ENCODE measurements at places on chromosomes 2 and 18.

- no peak for DNase-seq
Measured at GRCh38 chr18:64713284-64713683, 564.4 kb upstream of the LINC00305 start.

GRCh38 chr2:15363142-15363541 lies 198.0 kb downstream of the NBAS start:
- no peak for DNase-seq

DNA sequence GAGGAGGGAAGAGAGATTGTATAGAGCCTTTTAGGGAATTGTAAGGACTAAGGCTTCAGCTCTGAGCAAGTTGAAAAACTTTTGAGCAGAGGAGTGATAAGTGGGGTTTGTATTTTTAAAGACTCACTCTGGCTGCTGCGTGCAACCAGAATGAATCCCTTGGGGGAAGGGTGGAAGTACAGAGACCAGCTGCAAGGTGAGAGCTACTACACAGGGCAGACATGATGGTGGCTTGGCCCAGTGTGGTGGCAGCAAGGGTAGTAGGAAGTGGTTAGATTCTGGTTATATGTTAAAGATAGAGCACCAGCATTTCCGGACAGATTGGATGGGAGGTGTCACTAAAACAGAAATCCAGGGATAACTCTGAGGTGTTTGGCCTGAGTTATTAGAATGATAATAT lies 10.1 kb upstream of the SESTD1 start:
- DNase-seq, result no peak

DNA sequence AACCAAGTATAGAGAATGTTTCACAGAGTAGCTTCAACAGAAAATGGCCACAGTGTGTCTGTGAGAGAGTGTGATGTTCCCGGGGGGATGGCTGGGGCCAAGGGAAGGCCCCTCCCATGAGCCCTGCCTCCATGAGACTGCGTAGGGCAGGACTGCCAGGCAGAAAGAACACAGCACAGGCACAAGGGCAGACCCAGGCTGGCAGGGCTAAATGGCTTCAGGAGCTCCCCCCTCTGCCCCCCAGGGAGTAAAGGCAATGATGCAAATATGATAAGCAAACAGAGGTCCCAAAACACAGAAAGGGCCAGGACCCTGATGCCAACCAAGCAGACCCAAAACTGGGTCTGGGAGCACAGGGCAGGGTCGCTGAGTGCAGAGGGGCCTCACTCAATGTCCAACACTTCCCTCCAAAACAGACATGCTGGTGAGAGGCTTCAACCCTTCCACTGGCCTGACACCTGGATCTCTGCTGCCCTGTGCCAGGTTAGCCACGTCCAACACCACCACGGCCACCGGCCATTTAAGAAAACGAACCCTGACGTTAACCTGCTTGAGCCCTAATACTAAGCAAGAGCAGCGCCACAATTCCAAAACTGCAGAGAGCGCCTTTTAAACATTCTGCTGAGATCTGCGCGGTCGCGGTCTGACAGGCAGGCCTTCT lies 90.3 kb downstream of the HDAC4 start:
- DNase-seq, result no peak

DNA sequence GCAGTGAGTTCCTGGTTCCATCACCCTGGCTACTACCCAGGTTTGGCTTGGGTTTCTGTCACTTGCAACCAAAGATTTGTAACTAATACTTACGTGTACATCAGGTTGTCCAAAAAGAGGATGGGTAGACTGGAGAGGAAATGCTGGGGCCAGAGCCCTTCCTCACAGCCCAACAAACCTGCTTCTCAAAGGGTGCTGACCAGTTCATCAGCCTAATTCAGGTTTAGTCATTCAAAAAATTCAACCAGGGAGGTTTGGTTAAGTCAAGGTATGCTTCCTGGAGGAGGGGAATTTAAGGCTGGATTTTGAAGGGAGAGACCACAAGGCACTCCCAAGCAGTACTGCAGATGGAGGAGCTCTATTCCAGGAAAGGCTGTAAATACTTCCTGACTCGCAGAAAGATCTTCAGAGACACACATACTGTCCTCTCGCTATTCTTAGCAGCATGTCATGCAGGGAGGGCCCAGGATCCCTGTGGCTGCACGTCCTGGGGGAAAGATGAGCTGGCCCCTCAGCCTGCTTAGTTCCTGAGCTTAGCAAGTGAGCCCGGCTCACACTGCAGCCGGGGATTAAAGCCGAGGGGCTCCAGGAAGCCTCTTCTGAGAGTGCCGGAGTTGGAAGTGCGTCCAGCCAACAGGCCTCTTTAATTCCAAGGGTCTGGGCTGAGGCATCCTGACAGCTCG lies 40.0 kb upstream of the BIN1 start:
- no peak for DNase-seq

DNA sequence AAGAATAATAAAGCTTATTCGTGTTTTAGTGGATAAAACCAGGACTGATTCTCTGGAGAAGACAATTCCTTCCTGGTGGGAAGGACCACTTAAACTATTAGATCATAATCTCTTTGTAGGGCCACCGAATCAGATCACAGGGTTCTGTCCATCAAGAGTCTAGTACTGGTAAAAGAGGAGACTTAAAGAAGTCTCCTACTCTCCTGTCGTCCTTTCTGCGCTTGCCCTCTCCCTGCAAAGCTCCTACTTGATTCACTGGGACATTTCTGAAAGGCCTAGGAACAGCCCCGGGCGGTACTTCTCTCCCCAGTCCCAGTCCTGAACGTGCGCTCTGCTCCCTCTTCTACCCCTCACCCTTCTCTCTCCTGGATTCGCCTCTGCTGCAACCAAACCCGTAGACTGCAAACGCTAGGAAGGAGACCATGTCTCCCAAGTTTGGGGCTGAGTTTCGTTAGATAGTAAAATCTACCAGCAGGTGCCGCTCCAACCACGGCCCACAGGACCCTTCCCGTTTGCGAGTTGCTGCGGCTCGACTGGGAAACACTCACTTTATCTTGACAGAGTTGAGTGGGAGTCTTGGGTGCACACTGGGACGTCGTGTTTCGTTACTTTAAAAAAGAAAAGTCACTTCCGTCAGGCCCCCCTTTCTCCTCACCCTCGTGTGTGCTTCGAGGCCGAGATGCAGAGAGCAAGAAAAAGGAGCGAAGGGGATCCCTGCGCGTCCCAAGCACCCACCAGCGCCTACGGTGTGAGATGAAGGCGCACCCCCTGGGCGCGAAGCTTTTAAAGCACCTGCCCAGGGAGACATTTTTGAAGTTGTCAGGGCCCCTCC lies 923 bp downstream of the FIGLA start:
- DNase-seq, result peak; percentile 73

- DNase-seq, result no peak
Measured at GRCh38 chr2:197710424-197711042, 5.4 kb downstream of the MARS2 start.

- no peak for DNase-seq
Measured at GRCh38 chr2:56510610-56511009, 326.8 kb downstream of the CCDC85A start.

DNA sequence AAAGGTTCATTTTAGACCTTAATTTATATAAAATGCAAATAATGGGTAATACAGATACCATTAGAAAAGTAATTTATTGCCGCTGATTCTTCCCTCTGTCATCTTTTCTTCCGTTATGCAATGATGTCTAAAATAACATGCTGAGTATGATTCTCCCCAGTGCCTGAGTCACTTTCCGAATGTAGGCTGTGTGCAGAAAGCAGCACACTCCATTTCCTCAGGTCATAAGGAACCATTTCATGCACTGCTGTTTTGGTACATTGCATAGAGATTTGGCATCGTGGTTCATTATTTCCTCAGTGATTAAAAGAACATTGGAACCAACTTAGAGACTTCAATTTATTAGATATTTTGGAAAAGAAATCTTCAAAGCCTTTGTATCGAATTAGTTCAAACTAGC lies 173.5 kb downstream of the CDH2 start:
- no peak for DNase-seq

Data from Right ventricle myocardium superior (tissue), 1 donor.